ENCODE measurements at places on chromosomes 6 and 20.

DNA sequence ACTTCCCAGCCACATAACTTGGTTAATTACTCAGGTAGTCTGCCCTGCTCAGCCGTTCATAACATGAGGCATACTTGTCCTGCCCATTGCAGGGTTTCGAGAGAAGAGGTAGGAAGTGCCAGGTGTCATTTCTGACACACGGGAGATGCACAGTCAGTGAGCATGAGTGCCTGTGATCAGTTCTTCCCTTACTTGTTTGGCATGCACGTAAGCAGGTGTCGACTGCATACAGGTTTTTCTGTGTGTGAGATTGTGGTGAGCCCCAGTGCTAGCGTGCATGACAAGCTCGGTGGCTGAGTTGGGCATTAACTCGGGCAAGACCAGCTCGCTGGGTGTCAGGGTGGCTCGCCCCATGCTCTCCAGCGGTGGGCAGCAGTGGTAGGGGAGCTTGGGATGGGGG is 51.2 kb upstream of the SLC22A1 start:
- DNase-seq = no peak

DNA sequence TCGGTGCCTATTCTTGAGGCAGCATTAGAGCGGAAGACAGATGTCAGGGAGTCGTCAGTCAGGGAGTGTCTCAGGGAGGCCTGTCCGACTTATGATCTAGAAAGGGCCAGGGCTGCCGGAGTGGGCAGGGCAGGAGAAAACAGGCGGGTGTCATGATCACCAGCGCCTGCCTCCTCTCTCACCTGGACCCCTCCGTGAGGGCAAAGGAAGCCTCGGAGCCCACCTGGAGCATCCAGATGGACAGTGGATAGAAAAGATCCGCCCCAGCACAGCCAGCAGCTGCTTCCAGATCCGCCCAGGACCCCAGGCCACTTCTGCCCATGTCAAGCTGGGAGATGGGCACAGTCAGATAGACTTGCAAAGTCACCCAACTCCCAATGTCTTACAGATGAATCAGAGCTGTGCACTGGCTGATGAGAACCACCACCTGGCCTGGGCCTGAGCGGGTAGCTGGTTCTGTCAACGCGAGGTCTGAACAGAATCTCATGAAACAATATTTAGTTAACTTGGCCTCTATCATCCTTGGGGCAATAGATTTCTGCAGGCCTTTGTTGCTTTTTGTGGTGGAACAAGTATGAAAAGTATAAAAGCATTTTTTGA is 22.2 kb downstream of the PSMG4 start:
- DNase-seq = no peak

DNA sequence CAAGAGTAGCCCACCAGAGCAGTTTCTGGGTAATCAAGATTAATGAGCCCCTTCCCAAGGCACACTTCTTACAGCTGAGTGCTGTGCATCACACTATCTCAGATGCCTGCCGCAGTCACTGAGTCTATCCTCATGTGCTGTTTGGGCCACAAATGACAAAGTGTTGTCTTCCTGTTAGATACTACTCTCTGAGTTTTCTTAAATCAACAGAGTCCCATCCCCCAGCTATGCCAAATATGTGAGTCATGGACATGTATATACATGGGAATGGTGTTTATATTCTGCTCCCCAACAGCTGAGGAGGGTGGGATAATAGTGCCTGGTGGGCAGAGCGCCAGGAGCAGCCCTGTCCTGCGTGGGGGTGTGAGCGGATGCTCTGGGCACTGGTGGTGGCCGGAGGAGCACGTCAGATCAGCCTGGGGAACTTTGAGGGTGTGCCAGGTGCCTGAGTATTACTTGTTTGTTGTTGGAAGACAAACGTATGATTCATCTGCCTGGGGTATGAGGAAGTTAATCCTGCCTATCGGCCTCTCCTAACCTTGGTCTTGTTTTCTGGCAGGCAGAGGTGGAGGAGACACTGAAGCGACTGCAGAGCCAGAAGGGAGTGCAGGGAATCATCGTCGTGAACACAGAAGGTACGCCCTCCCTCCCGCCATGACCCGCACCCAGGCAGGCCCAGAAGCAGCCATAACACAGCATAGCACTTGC is 9.6 kb downstream of the DYNLRB1 start:
- DNase-seq = no peak

GRCh38 chr6:145960918-145961589 is 3.1 kb downstream of the SHPRH start:
- DNase-seq = no peak

DNA sequence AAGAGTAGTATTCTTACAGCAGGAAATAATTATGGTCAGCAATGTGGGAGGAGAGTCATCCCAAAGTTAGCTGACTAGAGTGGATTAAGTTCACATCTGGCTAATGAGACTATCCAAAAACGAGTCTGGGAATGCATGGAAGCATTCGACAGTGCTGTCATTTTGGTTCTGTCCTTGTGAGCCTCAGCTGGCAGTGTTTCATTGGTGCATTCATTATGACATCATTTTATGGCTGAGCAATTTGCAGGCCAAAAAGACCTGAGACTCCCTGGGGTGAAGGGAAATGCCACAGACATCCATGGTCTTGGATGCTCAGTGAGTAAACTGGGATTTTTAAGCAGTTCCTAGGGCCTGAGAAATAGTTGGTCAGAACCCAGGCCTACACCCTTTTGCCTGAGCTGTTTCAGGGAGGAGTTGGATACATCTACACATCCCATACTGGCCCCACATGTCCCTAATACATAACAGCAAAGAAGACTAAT is 196.4 kb upstream of the CCN2 start:
- no peak for DNase-seq

- DNase-seq = no peak
These were observed 1.2 kb downstream of the REV3L start for GRCh38 chr6:111481836-111482187.

GRCh38 chr6:60991427-60992028 is 1294.5 kb downstream of the KHDRBS2 start:
- DNase-seq = no peak

DNA sequence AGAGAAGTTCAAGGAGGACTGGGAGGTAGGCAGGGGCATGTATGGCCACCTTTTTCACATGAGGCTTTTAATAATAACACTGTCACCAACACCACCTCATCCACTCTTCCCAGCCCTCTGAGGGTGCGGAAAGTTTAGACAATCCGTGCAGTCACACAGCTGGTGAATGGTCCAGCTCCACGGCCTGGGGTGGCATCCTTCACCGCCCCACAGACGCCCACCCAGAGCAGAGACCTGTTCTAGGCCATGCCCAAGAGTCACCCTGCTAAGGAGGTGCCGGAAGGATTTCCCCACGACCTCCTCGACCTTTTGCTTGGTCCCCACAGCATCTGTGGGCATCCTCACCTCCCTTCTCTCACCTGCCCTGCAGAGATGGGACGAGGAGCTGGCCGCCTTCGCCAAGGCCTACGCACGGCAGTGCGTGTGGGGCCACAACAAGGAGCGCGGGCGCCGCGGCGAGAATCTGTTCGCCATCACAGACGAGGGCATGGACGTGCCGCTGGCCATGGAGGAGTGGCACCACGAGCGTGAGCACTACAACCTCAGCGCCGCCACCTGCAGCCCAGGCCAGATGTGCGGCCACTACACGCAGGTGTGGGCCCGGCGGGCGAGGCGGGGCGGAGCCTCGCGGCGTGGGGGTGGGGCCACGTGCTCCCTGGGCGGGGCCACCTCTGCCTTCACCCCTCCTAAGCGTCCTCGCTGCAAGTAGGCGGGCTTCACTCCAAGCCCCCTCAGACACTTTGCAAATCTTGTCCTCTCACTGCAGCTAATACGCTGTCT is 4.4 kb downstream of the PI16 start:
- DNase-seq = no peak

DNA sequence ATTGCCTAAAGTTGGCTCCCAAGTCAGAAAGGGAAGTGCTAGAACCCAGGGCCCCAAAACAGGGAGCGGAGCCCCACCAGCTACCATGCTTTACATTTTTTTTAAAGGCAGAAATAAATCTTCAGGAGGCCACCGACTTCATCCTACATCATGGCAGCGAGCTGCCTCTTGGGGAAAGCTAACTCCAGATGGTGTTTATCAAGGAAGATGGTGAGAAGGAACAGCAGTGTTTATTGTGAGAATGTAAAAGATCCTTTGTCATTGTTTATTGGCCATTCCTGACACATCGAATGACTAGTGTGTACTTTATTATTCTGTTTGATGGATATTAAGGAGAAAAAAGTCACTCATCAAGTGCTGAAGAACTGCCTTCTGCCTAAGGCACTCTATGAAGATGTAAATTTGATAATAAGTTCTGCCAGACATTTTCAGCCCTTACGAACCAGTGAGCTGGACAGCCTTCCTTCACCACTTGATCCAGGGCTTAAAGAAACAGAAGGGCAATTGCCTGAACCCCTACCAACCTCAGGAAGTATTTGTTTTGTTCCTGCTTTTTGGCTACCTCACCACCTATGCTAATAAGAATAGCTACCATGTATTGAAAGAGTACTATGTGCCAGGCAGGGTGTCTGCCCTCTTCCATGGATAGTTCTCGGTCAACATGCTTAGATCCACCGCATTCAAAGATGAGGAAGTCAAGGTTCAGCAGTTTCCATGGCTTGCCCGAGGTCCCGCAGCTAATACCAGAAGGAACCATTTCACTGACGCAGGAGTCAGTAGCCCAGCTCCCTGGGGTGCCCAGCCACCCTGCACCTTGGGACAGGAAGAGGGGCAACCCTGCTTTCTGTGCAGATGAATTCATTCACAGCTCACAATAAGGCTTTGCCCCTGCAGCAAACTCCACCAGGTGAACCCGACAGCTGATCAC is 194.7 kb upstream of the RREB1 start:
- no peak for DNase-seq

DNA sequence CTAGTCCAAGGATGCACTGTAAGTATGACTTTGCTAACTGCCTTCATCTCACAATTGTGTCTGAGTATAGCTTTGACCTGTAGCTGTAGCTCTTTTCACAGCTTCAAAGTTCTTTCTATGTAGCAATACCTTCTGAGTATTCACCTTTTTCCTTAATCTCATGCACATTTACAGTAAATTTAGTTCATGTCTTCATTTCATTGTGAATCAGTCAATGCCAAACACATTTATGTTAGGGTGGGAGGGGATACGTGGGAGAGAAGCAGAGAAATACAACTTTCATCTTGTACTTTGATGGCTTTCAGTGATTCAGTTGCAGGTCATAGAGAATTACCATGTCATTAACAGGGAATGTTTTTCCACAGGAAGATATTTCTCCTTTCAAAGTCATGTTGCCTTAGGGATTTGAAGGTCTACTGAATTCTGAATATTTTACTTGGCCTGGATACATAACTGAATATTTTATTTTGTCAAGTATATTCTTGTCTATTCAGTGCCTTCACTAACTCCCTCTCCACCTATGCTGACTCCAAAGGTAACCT is 119.2 kb downstream of the TINAG start:
- DNase-seq = no peak

DNA sequence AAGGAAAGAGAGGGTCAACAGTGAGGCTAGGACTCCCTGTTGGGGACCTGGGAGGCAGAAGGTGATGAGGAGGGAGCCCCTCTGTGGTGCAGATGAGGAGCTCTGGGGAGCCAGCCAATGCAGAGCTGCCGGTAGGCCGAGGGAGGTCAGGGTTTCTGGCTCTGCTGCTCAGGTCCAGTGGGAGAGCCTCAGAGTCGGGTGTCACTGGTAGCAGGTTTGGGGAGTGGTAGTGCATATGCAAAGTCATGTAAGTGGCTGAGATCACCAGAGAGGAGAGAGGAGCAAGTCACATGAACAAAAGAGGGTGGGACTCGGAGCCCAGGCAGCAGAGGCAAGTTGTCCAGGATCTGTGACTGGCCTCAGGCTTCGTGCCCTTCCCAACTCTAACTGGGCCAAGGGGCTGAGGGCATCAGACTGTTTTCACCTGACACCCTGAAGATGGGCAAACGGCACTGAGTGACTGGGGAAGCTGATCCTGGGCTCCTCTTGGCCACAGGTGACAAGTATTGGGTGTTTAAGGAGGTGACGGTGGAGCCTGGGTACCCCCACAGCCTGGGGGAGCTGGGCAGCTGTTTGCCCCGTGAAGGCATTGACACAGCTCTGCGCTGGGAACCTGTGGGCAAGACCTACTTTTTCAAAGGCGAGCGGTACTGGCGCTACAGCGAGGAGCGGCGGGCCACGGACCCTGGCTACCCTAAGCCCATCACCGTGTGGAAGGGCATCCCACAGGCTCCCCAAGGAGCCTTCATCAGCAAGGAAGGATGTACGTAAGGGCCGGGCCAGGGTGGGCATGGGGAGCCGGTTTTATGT is 6.6 kb downstream of the MMP24OS start:
- no peak for DNase-seq

DNA sequence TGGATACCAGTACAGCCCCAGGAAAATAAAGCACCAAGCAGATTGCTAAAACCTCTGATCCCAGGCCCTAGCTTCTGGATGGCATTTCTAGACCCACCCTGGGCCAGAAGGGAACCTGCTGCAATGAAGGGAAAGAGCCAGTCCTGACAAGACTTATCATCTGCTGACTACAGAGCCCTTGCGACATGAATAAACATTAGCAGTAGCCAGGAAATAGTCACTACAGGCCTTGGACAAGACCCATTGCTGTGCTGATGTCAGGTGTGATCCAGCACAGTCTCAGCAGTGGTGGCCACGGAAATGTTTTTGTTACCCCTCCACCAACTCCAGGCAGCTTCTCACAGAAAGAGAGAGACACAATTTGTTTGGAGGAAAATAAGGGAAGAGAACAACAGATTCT is 399.3 kb downstream of the HAO1 start:
- no peak for DNase-seq

DNA sequence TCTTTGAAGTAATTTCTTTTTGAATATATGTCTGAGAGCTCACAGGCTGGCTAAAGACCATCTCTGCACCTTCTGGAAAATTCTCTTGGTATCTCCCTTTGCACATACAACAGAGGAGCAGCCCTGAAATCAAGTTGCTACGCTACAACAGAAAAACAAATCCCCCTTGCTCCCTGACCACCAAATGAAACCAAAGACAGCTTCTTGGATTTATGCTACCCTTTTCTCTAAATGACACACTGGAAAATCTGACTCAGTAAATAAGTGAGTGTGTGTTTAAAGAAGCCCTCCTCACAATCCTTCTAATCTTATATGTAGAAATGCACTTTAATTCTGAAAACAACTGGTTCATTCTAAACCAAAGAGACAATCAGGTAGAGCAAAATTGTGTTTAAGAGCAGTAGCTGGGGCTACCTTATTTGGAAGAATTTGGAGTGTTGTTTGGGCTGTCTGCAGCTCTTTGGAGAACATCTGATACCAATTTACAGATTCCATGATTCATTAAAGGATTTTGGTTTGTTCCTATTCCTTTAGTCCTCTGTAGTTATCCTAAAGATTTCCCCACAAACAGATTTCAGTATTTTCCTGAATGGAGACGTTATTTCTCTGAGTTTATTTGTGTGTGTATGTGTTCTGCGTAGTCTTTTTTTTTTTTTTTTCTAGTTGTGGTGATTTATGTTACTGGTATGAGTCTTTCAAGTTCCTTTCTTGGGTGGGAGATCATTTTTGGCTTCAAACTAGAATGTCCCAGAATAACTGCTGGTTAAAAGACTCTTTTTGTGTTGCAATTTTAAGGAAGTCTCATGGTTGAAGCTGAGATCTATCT is 36.4 kb upstream of the UTRN start:
- no peak for DNase-seq

DNA sequence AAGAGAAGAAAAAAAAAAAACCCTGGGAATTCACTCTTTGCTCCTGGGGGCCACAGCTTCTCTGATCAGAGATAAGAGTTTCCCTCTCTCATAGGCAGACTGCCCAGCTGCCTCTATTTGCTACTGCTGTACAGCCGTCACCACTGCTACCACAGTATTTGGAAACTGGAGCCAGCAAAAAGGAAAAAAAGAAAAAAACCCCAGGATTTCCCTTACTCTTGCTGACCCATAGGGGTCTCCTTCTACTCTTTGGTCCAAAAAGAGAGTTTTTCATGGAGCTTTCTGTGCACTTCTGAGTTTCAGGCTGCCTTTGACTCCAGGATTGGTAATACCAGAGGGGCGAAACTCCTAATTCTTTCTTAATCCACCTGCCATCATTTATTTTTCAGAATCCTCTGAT is 89.7 kb downstream of the MDGA1 start:
- DNase-seq = no peak

All from esophagus squamous epithelium (tissue), 5 donors.